ENCODE measurements at places on chromosomes 2 and 18. TPM values are rescaled to one million over a fixed set of nuclear protein-coding genes. Genes with fewer than 3 reads are reported as not detected.

The RNU2-63P gene
- not detected for total RNA-seq

The CAPN13 gene
- total RNA-seq, result 0.12 TPM

The STARD6 gene
- total RNA-seq, result not detected

The SAG gene
- total RNA-seq, result not detected

The PROKR1 gene
- not detected for total RNA-seq

The MLPH gene
- 335 TPM for total RNA-seq

The DPYSL5 gene
- total RNA-seq, result 5.6 TPM

The SERPINB13 gene
- not detected for total RNA-seq

Measured in A549 treated with AZD2906 at 1 μM for 4 hours (cell line).